ENCODE measurements at places on chromosomes 12 and 14.

GRCh38 chr12:112564160-112564784 is 145.5 kb downstream of the PTPN11 start:
- no peak for DNase-seq
- no peak overlapping the region for H3K4me3 ChIP-seq
- no peak overlapping the region for H3K27ac ChIP-seq
- H3K4me1 ChIP-seq: no peaks in the 10 kb centered on the region

- H3K27me3 ChIP-seq: peaks cover 25% of the 10 kb centered on the region
- H3K4me3 ChIP-seq: peak overlapping the region; percentile 45
- DNase-seq: peak; percentile 73
- peaks cover 5% of the 10 kb centered on the region for H3K4me1 ChIP-seq
- no peak overlapping the region for H3K27ac ChIP-seq
These were observed 1264.0 kb downstream of the TMEM121 start for GRCh38 chr14:106790189-106791036.

- H3K4me3 ChIP-seq: no peak overlapping the region
- H3K27me3 ChIP-seq: peaks cover 30% of the 10 kb centered on the region
- DNase-seq: no peak
- no peak overlapping the region for H3K27ac ChIP-seq
- H3K4me1 ChIP-seq: no peaks in the 10 kb centered on the region
These were observed 32.9 kb downstream of the MEG3 start for GRCh38 chr14:100858838-100859220.

GRCh38 chr12:62933220-62933601 is 1.7 kb downstream of the PPM1H start:
- no peak overlapping the region for H3K27ac ChIP-seq
- H3K4me1 ChIP-seq: peaks cover 11% of the 10 kb centered on the region
- H3K36me3 ChIP-seq: no peaks in the 10 kb centered on the region
- H3K4me3 ChIP-seq: peak overlapping the region; percentile 78
- peaks cover 60% of the 10 kb centered on the region for H3K27me3 ChIP-seq

DNA sequence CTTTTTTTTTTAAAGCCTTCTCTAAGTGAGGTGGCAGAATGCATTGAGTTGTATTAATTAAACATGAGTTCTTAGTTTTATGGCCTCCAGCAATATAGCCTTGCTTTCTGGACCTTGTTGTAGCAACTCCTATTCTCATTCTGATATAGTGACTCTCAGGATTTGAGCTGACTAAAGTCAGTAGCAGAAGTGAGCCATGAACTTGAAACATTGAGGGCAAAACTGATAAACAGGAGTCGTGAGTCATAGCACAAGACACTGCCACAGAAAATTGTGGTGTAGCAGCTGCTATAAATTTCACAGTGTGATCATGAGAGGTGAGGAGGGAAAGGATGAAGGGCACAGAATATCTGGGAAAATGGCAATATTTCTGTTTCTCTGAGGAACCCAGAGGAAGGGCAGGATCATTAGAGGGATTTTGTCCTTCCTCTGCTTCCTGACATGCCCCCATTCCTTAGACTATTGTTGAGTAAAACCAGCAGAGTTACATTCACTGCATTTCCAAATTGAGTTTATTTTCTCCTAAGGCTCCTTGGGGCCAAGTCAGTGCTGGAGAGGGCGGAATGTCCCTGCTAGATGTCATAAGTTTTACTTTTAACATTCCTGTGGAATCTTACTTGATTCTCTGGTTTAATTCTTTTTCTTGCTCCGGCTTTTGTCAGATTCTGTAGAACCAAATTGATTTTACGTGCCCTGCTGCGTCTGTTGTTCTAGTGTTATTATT is 7.5 kb downstream of the KLRG1 start:
- DNase-seq: no peak
- peaks cover 81% of the 10 kb centered on the region for H3K4me1 ChIP-seq
- no peaks in the 10 kb centered on the region for H3K27me3 ChIP-seq
- peak overlapping the region; percentile 88 for H3K4me3 ChIP-seq
- H3K27ac ChIP-seq: peak overlapping the region; percentile 90

DNA sequence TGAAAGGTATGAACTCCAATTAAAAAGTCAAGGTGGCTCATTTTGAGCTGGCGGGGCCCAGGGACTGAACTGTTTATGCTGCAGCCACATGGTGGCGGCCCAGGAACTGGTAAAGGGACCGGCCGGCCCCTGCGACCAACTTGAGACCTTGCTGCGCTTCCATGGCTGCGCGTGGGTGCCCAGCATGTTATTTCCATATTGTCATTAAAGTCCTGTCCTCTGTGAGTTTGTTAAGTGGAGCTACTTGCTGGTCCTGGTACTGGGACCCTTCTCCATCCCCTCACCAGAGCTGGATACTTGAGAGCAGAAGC is 62.3 kb downstream of the BEGAIN start:
- H3K4me1 ChIP-seq: no peaks in the 10 kb centered on the region
- H3K27ac ChIP-seq: no peak overlapping the region
- H3K4me3 ChIP-seq: no peak overlapping the region
- no peaks in the 10 kb centered on the region for H3K27me3 ChIP-seq
- H3K36me3 ChIP-seq: no peaks in the 10 kb centered on the region

DNA sequence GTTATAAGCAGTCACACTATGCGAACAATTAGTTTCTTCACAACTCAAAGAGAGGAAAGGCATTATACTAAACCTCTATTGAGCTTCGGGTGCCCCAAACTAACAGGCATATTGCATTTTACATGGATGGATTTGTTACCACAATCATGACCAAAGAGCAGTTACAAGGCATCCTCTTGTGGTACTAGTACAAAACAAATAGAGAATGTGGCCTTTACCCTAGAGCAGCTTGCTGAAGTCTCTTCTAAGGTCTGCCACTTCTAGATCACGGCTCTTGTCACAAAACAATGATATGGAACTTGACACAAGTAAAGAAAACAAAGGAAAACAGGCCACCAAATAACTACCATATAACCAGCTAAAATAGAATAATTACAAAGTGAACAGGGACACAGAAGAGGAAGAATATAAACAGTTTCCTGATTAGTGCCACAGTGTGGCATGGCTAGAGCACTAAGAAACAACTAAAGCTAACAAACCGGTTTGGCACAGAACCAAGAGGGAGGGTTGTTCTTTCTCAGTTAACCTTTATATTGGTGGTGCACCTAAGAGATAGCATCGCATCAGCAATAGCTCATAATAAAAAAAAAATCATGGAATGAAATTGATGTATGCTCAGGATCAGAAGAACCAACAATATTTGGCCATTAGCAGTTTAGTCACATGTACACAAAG is 209.7 kb upstream of the ATP2B1 start:
- peaks cover 6% of the 10 kb centered on the region for H3K4me1 ChIP-seq
- no peaks in the 10 kb centered on the region for H3K36me3 ChIP-seq
- no peak overlapping the region for H3K4me3 ChIP-seq
- H3K27ac ChIP-seq: peak overlapping the region; percentile 65

DNA sequence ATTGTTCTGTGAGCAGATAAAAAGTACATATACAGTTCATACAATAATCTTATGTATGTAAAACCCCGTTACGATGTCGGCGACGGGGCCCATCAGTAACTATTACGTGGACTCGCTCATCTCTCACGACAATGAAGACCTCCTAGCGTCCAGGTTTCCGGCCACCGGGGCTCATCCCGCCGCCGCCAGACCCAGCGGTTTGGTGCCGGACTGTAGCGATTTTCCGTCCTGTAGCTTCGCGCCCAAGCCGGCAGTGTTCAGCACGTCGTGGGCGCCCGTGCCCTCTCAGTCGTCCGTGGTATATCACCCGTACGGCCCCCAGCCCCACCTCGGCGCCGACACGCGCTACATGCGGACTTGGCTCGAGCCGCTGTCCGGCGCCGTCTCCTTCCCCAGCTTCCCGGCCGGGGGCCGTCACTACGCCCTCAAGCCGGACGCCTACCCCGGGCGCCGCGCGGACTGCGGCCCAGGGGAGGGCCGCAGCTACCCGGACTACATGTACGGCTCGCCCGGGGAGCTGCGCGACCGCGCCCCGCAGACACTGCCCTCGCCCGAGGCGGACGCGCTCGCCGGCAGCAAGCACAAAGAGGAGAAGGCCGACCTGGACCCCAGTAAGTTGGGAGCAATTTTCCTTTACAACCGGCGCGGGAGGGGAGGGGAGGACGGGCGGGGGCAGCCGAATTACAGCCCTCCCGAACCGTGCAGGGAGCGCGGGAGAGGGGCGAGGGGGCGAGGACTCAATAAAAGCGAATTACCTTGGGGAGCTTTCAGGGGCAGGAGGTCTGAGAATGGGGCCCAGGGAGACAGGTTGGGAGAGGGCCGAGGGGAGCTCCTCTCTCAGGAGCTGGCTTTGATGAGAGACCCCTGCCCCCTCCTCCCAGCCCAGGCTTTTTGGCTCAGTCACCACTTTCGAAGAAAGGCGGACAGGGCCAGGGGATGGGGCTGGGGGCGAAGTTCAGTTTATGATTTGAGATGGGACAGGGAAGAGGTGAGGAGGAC is at the start of gene HOXC9:
Gene HOXC9, plus strand, starts transcription at position 46 of the 999 bp plus-strand sequence. Its CDS starts 28 bp downstream, at position 74.
- no peak for DNase-seq
- peaks cover 18% of the 10 kb centered on the region for H3K4me1 ChIP-seq
- H3K4me3 ChIP-seq: peak within 1 kb of the TSS; percentile 62
- peaks cover 100% of the 10 kb centered on the region for H3K27me3 ChIP-seq

Data from effector memory CD8-positive, alpha-beta T cell (primary cell).